Fibroblast of skin of left quadriceps (primary cell): ENCODE measurements at places on chromosomes 2 and 18.

GRCh38 chr18:24052053-24052452 is 37.5 kb downstream of the TTC39C start:
- no peak for DNase-seq

DNA sequence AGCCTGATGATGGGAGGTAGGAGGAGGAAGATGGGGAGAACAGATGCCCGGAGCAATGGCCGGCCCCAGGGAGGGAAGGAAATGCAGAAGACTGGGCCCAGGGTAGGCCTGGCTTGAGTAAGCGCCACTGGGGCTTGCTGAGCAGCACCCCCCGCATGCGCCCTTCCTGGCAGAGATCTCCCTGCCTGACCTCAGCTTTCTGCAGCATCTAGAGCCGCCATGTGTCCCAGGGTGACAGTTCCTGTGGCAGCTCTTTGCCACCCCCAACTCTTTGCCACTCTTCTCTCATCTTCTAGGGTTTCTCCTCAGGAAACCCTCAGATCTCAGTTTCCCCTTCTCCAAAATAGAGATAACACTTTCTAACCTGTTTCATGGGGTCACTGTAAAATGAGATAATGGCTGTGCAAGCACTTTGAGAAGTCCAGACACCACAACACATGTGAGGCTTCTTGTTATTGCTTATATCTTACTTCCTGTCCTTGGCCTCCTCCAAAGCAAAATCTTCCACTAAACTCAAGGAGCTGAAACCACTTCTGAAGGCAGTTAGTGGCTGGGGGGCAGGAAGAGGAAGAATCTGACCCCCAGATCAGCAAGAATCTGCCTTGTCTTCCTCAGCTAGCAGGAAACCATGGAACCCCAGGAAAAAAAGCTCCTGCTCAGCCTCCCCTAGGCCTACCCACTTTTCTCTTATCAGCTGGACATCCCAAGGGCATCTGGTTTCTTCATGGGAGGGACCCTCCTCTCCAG is 64.9 kb downstream of the EPAS1 start:
- DNase-seq, result no peak

GRCh38 chr2:60309941-60310660 is 243.4 kb downstream of the BCL11A start:
- no peak for DNase-seq

GRCh38 chr18:47932603-47933002 is 2.1 kb upstream of the SMAD2 start:
- DNase-seq, result no peak

- peak; percentile 79 for DNase-seq
Measured at GRCh38 chr2:23900541-23901322, 26.2 kb downstream of the ATAD2B start.

GRCh38 chr2:218224186-218224585 is 7.2 kb downstream of the ARPC2 start:
- DNase-seq, result no peak

DNA sequence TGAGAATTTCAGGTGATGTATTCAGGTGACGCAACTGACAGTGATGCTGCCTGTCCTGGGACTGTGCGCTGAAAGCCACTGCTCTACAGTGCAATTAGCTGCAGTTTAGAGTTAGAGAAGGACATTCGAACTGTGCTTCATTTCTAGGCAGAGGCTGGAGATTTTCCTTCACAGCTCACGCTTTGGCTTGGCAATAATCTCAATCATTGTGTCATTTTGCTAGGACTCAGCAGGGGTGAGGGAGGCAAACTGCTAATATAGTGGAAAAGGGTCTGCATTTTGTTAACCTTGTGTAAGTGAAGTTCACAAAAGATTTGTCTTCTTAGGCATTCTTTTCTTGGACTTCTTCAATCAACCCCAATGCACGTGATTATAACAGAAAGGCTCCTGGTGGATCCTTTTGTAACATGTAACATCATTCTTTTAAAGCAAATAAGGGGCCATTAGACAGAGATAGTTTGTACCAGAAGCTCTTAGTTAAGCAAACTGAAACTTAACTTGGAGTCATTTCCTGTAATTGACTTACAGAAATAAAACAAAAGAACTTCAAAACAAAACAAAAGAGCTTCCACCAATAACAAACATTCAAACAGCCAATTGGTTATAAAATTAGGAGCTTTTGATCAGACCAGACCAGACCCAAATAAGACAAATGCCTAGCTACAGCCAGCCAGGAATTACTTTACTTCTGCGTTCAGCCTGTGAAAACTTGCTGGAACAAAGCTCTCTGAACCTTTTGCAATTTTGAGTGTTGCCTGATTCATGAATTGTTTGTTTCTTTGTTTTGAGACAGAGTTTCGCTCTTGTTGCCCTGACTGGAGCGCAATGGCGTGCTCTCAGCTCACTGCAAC is 1376.3 kb upstream of the CELF4 start:
- DNase-seq, result no peak

DNA sequence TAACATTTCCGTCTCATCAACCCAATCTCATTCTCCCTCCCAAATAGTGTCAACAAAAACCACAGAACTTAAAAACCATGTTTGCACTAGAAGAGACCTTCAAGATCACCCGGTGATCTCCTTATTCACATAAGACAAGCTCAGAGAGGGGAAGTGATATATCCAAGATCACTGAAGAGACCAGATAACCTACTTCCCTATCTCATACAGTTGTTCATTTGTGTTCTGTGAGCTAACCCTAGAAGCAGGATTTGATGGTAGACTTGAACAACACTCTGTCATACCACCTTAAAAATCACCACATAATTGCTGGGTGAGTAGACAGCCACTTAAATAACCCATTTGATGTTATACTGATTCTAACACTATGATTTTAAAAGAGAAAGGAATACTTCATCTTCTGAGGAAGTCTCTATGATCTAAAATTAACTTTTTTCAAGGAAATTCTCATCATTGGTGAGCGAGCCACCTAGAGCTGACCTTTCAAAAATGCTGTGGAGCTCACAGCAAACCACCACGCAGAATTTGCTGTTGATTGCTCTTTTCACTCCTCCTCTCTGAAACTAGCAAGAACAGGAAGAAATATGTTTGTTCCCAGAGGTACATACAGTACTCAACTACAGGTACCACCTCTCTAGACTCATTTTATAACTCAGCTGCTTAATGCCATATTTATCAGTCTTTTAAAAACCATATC is 15.1 kb downstream of the AAK1 start:
- DNase-seq, result no peak

GRCh38 chr2:194289712-194290346 is 1367.2 kb upstream of the SLC39A10 start:
- DNase-seq, result no peak

- no peak for DNase-seq
Measured at GRCh38 chr2:64045938-64046337, 26.7 kb upstream of the VPS54 start.

DNA sequence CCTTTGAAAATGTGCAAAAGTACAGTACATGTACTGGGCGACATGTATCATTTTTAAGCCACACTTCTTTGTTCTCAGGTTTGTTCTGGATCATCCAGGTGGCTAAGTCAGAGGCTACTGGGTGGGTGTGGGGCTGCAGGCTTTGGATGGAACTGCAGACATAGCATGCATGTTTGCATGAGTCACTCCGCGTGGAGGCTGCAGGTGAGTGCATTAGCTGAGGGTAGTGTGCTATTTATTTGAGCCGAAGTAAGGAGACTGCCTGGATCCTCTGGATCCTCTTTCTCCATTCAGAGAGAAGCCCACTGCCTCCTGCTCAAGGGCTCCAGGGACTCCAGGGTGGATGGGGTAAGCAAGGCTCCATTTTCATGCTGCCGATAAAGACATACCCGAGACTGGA is 9.4 kb upstream of the NEURL3 start:
- no peak for DNase-seq

- DNase-seq, result no peak
Measured at GRCh38 chr18:58057291-58057965, 13.4 kb downstream of the NEDD4L start.

GRCh38 chr2:83742117-83742782 is 716.8 kb downstream of the SUCLG1 start:
- DNase-seq, result peak; percentile 34

DNA sequence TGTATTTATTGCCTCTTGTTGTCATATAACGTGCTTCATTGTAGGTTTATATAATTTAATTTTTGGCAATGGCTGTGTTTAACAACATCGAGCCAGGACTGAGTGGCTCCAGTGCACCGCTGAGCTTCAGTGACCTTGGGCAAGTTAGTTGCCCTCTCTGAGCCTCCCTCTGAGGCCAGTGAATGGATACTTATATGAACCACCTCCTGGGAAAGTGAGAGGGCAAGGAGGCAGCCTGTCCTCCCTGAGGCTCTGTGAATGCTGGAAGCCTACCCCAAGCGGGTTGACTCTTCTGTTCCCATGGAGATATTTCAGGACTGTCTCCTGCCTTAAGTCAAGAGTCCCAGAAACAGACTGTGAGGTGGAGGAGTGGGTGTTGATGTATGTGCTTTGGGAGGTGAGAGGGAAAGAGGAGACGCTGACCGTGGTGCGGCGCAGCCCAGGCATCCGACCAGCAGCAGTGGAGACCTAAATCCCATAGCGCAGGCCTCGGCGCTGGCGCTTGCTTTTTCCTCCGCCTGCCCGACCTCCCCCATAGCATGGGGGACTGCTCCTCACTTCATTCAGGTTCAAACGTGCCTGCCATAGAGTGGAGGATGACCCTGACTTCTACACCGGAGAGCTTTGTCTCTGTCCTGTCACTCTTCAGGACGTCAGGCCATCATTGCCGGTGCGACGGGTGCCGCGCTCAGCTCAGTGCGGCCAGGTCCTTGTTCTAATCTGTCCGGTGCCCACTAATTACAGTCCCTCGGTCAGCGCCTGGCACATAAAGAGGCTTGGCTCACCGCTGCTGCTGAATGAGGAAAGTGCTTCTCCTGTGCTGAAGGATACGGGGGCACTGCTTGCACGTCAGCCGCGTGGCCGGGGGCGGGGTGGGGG is 167.3 kb upstream of the HS6ST1 start:
- no peak for DNase-seq

GRCh38 chr2:15964936-15965563 is 24.7 kb downstream of the MYCN start:
- no peak for DNase-seq

- no peak for DNase-seq
Measured at GRCh38 chr2:149152469-149152953, 114.0 kb downstream of the LYPD6B start.

DNA sequence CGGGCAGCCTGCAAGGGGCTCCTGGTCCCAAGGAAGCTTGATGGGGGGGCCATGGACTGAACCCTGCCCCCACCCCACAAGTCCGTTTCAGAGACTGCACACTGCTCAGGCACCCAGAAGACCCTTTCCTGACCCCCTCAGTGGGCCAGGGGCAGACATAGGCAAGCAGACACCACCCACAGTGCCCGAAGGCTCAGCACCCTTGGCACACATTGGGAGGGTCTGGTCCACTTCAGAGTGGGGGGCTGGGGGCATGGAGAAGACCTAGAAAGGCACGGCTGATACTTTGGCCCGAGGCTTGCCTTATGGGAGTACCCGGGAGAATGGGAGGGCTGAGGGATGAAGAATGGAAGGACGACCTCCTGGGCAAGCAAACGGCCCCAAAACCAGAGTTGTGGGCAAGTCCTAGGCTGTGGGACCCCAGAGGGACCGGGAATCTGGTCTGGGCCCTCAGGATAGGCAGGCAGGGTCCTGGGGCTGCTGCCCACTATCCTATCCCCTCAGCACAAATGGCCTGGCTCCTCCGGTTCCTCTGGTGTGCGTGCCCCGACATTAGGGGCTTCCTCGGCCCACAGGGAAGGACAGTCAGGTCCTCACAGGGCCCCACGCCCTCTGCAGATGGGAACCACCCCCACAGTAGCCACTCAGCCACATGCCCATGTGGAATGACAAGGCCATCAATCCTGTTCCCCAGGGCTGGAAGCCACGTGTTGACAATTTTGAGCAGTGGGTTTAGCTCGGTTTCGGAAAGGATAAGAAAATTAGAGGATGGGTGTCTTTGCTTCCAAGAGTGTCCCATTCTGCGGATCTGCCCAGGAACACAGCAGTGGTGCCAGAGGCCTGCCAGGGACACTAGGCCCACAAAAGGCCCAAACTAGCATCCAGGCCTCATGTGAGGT is 15.0 kb upstream of the GPC1 start:
- no peak for DNase-seq

DNA sequence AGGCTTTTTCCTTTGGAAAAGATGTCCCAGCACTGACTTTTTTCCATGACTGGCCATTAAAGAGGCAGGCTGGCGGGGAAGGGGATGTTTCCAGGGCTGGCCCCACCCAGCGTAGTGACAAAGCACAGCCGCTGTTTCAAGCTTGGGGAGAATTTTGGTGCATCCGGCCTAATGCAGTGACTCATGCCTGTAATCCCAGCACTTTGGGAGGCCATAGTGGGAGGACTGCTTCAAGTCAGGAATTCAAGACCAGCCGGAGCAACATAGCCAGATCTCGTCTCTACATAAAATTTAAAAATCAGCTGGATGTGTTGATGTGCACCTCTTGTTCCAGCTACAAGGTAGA is 78.0 kb upstream of the SH3BP4 start:
- DNase-seq, result no peak

DNA sequence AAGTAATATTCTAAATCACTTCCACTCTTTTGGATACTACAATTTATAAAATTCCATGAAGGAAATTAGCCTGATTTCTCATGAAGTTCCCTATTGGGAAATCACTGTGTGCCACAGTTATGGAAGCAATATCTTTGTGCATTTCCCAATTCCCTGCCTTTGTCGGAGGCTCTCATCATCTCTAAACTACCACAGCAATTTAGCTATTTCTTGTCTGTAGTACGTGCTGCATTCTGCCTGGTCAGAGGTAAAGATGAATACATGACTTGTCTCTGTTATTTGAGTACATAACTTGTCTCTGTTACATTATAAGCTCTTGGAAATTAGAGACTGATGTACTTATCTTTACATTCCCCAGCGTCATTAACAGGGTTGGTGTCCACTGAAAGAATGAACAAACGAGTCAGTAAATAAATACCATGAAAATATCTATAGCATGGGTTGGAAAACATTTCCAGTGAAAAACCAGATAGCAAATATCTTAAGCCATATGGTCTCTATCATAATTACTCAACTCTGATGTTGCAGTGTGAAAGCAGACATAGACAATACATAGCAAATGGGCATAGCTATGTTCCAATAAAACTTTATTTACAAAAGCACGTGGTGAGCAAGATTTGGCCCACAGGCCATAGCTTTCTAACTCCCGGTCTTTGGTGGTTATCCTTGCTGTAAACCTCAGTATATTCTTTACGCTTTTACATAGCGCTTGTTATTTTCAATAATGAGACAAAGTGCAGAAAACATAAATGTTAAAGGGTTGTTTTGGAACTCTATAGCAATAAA is 78.8 kb downstream of the BCL2 start:
- no peak for DNase-seq

- DNase-seq, result no peak
Measured at GRCh38 chr2:70717431-70718038, 50.5 kb downstream of the ADD2 start.

DNA sequence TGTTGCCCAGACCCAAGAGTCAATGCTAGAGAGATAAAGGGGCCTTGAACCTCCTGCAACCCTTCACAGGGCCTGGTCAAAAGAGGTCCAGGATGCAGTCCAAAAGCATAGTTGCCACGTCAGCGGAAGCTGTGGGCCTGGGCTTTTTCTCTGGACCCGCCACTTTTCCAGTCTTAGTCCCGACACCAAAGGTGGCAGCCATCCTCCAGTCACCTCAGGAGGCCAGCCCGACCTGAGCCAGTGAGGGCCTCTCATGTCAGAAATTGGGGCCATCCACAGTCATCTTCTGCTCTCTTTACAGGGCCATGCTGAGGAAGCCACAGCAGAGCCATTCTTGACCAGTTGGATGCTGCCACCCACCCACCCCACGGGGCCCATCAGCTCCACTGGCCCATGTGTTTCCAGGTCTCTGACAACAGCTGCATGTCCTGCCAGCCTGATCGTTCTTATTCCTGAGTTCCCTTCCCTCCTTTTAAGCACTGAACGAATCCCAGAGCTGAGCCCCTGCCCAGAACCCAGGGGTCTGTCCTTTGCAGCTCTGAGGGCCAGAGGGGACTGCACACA is 34.1 kb upstream of the KLHL29 start:
- DNase-seq, result no peak
